ENCODE measurements at places on chromosomes 6 and 20.

- DNase-seq: no peak
Measured at GRCh38 chr6:11291582-11291981, 59.1 kb upstream of the NEDD9 start.

DNA sequence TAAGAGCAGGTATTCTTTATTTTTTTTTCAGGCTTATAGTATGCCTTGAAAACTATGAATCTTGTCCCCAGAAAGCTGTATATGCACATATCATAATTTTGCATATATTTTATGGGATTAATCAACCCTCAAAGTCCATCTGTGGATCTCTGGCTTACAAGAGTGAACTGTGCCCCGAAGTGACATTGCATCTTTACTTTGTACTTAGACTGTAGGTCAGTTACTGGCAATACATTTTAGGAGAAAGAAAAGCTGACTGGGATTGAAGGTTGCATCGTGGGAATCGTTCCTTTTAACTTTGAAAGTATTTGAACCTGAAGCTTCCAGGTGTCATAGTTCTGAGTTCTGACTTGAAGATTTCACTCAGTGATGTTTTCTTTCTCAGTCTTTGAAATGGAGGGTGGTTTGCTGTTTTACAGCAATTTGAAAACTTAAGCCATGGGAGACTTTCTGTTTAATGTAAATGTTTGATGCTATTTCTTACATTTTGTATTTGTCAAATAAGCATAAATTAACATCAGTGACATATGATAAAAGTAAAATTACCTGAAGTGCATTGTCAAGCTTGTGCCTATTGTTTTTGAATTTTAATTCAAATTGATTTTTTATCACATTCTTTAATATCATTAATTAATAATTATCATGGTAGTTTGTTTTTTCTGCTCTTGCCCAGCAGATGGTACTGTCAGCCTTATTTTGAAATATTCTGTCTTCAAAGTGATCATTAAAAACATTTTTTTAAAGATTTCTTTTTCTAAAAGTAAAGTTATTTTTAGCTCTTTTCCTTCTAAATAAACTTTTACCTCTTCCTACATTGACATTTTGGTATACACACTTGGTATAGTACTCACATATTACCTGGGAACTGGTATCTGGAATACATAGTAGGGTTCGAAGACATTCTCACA lies 29.0 kb downstream of the L3MBTL3 start:
- no peak for DNase-seq

DNA sequence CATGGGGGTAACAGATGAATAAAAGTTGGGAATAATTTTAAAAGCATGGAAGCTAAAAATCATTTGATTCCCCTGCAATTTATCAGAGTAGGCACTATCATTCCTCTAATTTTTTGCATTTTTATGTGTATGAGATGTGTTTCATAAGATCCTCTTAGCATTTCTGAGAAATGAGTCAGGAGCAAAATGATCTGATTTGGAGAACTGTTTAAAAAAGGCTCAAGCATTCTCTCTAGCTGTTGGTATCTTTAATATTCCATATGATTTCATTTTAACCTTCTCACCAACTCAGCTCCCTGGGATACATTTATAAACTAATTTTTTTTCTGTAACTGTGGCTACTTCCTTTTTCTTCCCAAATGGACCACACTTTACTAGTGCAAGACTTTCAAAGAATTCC lies 60.9 kb downstream of the MCHR2 start:
- peak; percentile 34 for DNase-seq

GRCh38 chr20:63145156-63145555 lies 70.8 kb downstream of the YTHDF1 start:
- DNase-seq: no peak

GRCh38 chr20:51526106-51526470 lies 16.4 kb downstream of the NFATC2 start:
- no peak for DNase-seq

DNA sequence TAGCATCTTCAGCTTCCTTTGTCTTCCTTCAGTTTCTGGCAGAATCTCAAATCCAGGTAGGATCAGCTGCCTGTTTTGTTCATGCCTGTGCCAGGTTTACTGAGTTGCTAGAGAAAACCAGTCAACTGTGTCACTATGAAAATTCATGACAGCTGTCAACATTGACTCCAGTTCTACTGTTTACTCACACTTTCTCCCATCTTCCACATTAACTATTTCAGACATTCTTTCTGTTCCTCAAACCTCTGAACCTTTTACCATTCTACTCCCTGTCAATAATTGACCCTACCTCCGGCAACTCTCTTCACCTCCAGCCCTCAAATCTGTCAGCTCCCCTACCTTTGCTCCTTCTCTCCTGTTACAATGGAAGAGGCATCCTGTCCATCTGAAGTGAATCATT lies 8.5 kb downstream of the ENPP4 start:
- no peak for DNase-seq

DNA sequence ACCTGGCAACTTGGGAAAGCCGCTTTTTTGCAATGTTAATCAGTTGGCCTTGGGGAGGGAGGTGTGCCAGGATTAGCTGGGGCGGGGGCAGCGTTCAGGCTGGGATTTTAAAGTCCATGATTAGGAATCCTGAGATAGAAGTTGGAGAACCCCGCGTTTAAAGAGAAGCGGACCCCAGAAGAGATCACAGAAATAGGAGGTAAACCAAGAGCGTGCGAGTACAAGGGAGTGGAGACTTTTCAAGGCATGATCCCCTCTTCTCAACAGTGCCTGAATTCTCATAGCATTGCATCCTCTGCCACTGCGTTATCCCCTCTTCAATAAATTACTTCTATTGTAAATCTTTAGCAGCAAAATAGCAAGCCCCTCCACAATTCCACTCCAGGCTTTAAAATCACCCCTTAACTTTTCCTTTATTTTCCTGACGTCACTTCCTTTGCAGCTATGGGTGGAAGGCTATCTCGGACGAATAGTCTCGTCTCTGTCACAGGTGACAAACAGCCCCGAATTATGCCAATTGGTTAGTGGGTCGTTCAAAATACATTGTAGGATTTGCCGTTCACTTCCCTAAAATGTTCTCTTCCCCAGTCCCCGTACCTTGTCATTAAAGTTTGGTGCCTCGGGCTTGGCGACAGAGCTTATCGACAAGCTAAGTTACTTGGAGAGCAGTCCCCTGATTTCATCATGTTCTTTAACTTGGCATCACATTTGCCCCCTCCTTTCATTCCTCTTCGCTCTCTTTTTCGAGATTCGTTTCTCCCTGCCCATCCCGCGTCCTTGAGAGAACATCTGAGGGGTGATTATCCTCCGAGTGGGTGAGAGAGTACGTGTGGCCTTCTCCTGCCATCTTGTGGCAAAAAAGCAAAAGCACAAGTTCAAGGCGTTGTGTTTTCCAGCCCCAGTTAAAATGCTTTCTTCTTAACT lies 17.1 kb downstream of the OR2B2 start:
- peak; percentile 75 for DNase-seq

DNA sequence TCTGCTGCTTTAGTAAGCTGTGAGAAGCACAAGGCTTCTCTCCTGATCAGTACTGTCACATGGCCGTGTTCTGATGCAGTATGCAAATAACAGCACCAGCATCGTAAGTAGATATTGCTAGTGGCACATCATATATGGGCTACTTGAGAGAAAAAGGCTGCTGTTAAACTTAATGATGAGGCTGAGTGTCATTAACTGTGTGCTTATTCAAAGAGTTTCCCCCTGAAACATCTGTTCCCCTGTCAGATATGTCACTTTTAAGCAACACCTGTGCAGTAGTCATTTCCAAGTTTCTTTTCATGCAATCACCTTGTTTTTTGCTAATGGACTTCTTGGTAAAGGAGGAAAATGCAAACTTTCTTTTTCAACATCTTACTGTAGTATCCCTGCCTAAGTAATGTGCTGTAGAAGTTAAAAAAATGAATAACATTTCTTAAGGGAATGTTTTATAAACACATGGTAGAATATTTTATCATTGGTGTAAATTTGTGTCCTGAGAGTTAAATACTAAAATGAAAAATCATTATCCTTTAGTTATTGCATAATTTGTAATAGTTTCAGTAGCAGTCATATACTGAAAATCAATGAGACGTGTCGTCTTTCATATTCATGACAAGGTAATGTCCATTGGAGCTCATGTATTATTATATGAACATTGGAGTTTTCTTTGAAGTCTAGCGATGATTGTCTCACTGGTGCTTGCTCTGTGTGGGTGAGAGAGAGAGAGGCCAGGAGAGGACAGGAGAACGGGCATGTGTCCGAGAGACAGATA lies 366.3 kb downstream of the CDKAL1 start:
- no peak for DNase-seq

- no peak for DNase-seq
Measured at GRCh38 chr6:73177221-73177944, 47.9 kb downstream of the KHDC1L start.

DNA sequence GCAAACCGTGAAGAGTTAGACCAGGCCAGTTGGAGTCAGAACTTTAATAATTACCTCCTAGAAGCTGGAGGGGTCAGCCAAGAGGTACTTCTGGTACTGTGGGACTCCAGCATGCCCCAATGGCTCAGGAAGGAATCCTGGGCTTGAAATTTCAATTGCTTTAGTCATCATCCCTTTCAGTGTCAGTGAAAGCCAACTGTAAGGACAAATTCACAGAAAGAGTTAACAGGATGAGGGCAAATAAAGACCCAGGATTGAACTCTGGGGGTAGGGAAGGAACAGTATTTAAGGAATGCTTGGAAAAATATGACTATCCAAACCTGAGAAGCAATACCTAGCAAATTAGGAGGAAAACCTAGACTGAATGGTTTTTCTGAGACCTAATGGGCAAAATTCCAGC lies 735.1 kb upstream of the MARCKS start:
- no peak for DNase-seq

DNA sequence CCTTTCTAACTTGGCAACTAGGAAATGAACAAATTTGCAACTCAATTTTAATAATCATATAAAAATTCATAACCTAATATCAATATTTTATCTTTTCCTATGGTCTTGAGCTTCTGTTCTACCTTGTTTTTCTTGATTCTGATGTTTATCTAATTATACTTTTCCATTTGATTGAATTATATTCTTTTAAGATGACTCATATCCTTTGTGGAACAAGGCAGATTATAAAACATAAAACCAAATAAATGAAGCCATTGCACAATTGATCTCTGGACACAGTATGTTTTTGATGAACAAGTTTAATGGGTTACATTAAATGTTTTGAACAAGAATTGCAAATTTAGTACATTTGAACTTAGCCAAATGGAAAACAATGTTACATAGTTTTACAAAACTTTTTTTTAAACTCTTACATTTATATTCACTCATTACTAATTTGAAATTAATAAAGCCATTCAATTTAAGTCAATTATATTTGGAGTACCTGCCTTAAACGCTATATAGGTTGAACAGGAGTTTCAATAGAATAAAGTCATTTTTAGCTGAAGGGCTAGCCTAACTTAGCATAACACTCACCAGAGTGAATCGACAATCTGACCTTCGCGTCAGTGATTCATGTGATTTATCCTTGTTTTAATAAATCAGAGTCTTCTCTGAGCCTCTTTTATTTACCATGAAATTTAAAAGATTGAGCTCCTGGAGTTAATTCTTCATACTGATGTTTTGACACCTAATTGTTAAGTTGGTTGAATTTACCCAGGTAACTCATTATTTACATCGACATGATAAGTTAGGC lies 3.8 kb downstream of the NCOA7 start:
- no peak for DNase-seq

GRCh38 chr20:621125-621756 lies 11.1 kb upstream of the TCF15 start:
- DNase-seq: no peak
